ENCODE measurements at places on chromosomes 6 and 20.

DNA sequence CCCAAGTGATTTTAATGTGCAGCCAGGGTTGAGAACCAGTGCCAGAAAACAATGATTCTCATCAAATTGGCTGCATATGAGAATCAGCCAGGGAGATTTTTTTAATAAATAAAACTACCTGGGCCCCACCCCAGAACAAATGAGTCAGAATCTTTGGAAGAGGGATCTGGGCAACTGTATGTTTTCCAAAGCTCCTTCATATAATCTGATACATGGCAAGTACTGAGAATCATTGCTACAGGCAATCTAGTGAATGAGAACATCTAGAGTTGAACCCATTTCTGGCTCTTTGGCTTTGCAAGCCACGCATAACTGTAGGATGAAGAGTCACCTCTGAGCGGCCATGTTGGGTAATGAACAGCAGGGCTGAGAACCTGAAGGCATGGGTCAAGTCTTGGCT lies 26.1 kb upstream of the DSP start:
- DNase-seq: no peak

- DNase-seq: no peak
Measured at GRCh38 chr6:134821397-134821796, 128.5 kb downstream of the ALDH8A1 start.

GRCh38 chr20:37315452-37316110 lies 26.1 kb downstream of the MANBAL start:
- no peak for DNase-seq

DNA sequence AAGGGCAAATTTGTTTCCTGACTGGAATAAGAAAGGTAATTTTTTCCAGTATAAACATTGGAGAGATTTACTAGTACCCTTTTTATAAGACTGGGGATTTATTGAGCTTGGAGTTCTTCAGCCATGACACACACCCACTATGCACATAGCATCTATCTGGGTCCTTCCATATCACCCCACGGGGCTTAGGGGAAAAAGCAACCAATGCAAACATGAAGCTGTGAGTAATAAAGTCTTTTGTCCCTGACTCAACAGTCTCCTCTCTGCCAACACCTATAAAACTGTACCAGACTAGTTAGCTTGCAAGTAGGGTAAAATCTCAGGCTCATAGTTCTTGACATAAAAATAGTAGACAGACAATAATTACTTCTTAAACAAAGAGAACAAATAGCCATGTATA lies 23.4 kb downstream of the COL21A1 start:
- peak; percentile 64 for DNase-seq

Data from fibroblast of villous mesenchyme (primary cell).